ENCODE measurements at places on chromosomes 16 and 17.

DNA sequence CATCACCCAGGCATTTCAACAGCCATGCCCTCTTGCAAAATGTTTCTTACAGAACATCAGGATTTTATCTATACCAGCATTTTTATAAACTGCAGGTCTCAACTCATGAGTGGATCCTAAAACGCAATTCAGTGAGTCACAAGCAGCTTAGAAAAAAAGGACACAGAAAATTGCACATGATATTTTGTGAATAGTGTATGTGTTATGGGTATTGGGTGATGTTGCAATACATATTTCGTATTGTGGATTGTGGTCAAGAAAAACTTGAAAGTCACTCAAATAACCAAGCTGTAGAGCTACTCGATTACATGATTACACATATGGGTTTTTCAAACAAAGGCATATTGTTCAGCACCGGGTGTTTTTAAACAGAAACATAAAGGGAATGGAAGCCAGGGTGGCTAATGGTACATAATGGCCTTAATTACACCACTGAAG lies 1.4 kb downstream of the WIPI1 start:
- DNase-seq: no peak

- no peak for DNase-seq
These were observed 80.4 kb downstream of the PGS1 start for GRCh38 chr17:78458736-78459335.

GRCh38 chr16:66934138-66934838 lies at the start of gene CIAO2B:
CIAO2B (minus strand) TSS chr16:66934402; CDS start chr16:66934364, 38 bp downstream.
- DNase-seq: peak; percentile 73

- no peak for DNase-seq
These were observed 861 bp downstream of the RAB11FIP3 start for GRCh38 chr16:426115-426905.

DNA sequence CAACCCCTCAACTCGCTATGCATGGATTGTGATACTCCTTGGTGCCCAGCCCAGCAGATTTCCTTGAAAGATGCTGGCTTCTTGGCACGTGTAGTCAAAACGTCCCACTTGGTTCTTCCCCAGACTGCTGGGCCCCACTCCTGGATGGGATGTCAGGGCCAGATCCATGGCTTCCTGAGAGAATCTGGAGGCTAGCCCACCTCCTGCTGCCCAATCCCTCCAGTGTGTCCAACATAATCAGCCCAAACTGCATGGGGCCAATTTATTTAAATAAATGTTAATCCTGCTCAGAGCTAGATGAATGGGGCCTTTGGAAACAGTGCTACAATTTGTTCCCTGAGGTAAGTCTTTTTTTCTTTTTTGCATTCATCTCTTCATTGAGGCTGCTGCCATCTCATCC lies 49.4 kb downstream of the WSB1 start:
- DNase-seq: no peak

DNA sequence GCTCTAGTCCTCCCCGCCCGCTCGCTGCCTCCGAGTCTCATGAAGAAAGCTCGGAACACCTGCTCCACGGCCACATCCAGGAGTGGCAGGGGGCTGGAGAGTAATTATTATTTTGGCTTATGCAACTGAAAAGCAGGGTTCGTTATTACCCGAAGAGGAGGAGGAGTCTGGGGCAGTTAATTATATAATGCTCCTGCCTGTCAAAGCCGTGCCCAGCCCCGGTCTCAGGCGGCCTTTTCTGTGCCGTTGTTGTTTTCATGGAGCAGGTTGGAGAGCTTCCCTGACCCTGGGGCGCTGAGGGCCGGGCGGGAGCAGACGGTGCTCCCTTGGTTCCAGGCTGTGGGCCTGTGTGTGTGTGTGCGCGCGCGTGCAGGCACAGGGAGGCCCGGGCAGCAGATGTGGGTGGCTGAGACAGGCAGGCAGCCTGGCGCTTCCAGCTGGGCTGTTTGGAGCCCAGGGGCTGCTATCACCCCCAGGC lies 2.4 kb downstream of the JPH3 start:
- DNase-seq: no peak

- DNase-seq: no peak
These were observed 173.0 kb upstream of the GOT2 start for GRCh38 chr16:58906981-58907715.

GRCh38 chr16:2919511-2920255 lies 8.0 kb downstream of the FLYWCH1 start:
- DNase-seq: no peak

- DNase-seq: peak; percentile 74
These were observed 5.0 kb upstream of the PPP1R1B start for GRCh38 chr17:39621523-39622379.

- no peak for DNase-seq
These were observed 26.5 kb downstream of the EPN2 start for GRCh38 chr17:19263641-19264051.

DNA sequence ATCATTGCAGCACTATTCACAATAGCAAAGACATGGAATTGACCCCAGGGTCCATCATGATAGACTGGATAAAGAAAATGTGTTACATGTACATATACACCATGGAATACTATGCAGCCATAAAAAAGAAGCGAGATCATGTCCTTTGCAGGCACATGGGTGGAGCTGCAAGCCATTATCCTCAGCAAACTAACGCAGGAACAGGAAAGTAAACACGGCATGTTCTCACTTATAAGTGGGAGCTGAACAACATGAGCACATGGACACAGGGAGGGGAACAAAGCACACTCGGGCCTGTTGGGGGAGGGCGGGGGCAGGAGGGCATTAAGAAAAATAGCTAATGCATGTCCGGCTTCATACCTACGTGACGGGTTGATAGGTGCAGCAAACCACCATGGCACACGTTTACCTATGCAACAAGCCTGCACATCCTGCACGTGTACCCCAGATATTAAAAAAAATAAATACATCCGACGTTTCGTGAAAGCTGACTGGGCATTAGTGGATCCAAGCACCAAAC lies 28.9 kb downstream of the ZNF778 start:
- DNase-seq: no peak
